Stimulated activated CD8-positive, alpha-beta memory T cell treated with anti-CD3 and anti-CD28 coated beads, Interleukin-7, amount 100 ng/mL, for 4 hours (primary cell): ENCODE measurements at places on chromosomes 6 and 20.
A peak's percentile ranks its signal among the peaks of the same experiment; 100 is the strongest.

DNA sequence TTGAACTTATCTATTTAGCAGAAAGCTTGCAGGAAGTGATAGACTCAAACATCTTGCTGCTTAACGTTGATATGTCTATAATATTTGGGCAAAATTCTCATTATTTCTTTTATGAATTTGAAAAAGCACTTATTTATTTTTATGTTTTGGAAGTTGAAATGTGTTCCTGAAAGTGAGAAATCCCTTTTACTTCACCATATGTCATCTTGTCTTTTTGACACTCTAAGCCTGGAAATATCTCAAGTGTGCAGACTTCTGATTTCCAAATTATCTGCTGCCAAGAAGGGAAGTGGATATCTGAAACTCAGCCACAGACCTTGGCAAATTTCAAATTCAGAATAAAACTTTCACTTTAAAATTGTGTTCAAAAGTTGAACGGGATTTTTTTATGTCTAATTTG, 368.7 kb upstream of the MANEA start:
- no peak for DNase-seq

DNA sequence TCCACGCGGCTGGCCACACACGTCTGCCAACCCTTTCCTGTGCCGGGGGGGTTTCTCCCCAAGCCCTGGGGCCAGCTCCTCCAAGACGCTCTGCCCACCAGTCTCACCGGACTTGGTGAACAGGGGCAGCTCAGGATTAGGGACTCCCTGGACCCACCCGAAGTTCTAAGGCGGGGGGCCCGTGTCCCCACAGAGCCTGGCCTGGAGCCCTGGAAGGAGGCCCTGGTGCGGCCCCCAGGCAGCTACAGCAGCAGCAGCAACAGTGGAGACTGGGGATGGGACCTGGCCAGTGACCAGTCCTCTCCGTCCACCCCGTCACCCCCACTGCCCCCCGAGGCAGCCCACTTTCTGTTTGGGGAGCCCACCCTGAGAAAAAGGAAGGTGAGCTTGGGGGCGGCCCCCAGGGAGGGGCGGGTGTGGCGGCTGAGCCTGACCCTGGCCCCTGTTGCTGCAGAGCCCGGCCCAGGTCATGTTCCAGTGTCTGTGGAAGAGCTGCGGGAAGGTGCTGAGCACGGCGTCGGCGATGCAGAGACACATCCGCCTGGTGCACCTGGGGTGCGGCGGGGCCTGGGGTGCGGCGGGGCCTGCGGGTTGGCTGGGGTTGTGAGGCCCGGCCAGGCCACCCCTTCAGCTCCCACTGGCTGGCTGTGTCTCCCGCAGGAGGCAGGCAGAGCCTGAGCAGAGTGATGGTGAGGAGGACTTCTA, 2.3 kb downstream of the SLC2A4RG start:
- no peak for DNase-seq

DNA sequence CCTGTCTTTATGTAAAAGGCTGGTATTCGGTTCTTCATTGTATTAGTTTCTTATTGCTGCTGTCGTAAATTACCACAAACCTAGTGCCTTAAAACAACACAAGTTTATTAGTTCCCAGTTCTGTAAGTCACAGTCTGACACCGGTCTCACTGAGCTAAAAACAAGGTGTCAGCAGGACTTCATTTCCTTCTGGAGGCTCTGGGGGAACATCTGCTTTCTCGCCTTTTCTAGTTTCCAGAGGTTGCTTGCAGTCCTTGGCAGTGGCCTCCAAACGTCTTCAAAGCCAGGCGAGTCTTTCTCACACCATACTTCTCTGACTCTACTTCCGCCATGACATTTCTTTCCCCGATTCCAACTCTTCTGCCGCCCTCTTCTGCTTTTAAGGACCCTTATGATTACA, 43.0 kb upstream of the ZFAND3 start:
- DNase-seq, result no peak

DNA sequence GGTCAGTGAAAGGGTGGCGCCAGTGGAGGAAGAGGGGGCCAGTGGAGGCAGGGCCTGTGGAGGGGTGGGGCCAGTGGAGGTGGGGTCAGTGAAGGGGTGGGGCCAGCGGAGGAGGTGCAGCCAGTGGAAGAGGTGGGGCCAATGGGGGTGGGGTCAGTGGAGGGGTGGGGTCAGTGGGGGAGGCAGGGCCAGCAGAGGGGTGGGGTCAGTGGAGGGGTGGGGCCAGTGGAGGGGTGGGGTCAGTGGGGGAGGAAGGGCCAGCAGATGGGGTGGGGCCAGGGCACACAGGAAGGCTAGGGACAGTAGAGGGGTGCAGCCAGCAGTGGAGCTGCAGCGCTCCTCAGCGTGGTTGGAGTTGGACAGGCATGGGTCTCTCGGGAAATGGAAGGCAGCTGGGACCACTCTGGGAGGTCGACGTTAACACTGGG, 18.7 kb downstream of the ADRM1 start:
- no peak for DNase-seq

- DNase-seq, result no peak
These were observed 162.7 kb downstream of the KCNQ5 start for GRCh38 chr6:72784581-72784980.

- no peak for DNase-seq
These were observed 520 bp upstream of the RIPOR3 start for GRCh38 chr20:50691573-50692551.

DNA sequence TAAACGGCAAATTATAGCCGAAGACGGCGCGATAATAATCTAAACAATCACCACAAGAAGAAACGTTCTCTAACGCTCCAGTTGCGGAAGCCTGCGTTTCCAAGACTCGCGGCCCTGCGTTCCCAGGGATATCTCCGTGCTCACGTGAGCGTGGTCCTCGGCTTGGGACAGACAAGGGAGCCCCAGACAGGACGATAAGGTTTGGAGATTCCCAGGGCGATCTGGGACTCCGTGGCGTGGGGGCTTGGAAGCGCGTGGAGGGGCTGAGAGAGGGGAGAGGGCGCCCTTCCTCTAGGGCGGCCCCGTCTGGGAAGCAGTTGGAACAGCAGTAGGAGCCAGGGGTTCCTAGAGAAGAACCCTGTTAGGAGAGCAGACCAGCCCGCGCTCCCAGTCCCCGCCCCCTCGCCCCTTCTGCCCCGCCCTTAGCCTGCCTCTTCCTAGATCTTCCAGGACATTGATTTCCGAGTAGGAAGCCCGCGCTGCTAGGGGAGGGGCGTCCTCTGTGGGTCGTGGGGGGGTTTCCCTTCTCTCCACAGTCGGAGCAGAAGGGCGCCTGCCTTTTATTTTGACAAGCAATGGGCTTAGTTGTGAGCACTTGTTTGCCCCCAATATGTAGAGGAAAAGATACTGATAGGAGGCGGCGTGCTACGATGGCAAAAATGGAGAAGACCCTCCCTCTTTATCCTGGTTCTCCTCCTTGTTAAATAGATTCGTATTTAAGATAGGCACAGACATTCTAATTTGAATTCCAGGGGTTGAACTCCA, 10.6 kb downstream of the NRN1 start:
- no peak for DNase-seq

DNA sequence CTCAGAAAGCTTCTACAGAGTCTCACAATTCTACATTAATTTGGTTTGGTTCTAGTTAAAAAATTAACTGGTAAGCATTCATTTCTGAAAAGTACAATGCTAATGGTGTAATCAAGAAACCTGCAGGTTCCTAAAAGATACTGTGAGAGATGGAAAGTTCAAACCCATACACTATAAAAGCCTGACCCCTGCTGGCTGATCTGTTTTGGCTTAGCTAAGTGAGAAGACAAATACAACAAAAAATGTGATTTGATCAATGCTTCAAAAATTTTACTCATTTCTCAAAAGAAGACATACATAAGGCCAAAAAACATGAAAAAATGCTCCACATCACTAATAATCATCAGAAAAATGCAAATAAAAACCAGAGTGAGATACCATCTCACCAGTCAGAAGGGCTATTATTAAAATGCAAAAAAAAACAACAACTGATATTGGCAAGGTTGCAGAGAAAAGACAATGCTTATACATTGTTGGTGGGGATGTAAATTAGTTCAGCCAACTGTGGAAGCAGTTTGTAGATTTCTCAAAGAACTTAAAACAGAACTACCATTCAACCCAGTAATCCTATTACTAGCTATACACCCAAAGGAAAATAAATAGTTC, 102.8 kb downstream of the MOXD1 start:
- no peak for DNase-seq

DNA sequence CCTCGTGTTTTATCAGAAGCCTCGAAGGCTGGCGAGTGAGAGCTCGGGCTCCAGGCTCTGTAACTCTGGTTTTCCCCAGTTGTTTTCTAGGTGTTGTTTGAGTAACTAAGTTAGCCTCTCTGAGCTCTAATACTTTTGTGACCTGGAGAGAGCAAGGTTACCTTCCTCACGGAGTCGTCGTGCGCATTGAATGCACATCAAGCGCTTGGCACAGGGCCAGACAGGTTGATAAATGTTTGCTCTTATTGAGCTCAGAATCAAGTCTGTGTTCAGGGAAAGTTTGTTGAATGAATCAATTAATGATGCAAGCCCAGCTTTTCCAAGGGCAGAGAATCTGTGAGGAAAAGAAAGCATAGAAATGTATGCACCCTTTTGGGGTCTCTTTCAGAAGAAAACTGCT, 33.5 kb downstream of the EDN3 start:
- DNase-seq, result no peak

- no peak for DNase-seq
These were observed 24.7 kb downstream of the CTCFL start for GRCh38 chr20:57500235-57500634.

DNA sequence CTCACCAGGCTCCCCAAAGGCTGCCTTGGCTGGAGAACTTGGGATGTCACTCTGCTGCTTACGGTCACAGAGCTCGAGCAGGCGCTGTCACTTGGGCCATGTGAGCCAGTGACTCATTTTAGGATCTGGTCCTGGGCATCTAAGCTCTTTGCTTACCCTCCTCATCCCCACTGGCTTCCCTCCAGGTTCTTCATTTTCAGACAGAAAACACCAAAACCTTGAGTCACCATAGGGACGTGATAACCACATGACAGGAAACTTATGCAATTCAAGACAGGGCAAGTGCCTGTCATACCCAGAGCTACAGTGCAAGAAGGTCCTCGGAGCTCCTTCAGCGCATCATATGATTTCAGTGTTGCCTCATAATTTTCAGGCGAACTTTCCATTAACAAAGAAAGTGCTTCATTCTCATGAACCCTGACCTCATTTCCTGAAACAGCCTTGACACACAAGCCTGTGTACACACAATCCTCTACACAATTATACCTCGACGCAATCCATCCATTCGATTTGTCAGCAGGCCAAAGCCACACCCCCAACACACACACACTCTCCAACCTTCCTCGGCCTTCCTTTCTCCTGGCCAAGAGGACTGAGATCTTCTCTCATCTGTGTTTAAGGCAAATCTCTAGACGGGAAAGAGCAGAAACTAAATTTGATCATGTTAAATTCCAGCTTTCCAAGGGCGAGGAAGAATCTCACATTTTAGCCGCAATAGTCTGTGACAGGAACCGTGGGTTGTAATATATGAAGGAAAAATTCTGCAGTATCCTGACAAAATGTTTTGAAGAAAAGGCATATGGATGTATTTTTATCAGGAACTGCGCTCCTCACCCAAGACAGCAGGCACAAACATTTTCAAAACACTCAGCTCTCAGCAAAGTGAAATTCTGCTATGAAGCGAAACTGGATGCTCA, 25.3 kb downstream of the TBC1D7 start:
- DNase-seq, result peak; percentile 9

DNA sequence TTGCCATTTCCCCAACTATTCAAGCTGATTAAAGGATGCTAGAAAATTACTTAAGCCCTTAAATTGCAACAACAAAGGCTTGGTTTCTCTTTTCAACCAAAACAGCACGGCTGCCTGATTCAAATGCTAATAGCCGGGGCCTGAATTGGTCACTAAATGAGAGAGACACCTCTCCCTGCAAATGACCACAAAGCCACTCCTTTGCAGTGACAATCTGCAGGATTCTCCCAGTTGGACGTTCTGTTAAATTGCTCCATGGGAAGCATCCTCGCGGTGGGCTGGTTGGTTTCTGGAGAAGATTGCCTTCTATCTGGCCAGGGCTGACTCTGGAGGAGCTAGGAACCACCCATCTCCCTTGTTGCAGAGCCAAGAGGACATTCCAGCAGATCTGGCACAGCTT, 29.7 kb upstream of the TBXT start:
- DNase-seq, result no peak

GRCh38 chr6:155955038-155955437, 499.4 kb upstream of the NOX3 start:
- no peak for DNase-seq

GRCh38 chr20:50916257-50916656, 15.0 kb downstream of the ADNP start:
- no peak for DNase-seq

DNA sequence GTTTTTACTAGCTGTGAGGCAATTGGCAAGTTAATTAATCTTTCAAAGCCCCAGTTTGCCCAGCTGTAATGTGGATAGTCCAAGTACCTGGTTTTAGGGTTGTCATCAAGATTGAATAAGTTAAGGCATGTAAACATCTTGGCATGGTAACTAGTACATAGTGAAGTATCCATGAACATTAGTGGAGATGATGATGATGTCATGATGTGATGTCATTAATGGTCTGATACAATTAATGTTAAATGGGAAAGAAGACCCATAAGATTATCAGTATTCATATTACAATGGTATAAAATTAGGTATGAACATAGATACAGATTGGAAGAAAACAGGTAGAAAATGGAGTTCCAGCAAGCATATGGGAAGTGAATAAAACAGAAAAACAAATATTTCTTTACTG, 5.3 kb downstream of the EPB41L1 start:
- no peak for DNase-seq

- no peak for DNase-seq
These were observed 204.0 kb upstream of the MOCS1 start for GRCh38 chr6:40138273-40138720.

DNA sequence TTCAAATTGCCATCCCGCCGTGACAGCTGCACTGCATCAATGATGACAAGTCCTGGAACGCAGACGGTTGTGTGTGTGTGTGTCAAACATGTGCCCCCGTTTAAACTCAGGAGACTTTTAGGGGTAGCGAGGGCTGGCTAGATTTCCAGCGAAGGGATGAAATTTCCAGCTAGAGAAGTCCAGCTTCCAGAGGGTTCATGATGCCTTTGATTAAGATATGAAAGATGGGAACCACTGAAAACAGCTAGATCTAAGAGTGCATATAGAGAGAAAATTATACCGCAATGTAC, 644 bp downstream of the KIZ start:
- DNase-seq, result no peak

- no peak for DNase-seq
These were observed 32.1 kb downstream of the BACH2 start for GRCh38 chr6:90264561-90264960.

DNA sequence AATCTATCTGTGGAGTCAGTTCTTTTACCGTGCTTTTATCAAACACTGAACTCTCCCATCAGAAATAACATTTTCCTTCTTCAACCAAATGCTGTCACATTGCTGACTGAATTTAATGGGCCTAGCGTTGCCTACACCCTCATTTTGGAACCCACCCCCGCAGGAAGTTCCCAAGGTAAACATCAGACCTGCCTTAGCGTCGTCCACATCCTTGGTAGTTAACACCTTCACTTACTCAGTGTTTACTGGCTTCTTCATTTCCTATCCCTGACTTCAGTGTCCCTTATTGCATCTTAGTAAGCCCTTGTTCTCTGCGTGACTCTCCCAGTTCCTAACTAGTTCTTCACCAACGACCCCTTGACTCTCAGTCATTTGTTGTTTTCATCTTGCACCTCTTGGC, 491.4 kb upstream of the SOX4 start:
- no peak for DNase-seq
